Large intestine (tissue), 12 donors: ENCODE measurements at places on chromosomes 7 and 10.
A peak's percentile ranks its signal among the peaks of the same experiment; 100 is the strongest.

GRCh38 chr10:452512-453426 is 236.7 kb downstream of the DIP2C start:
- no peaks in the 10 kb centered on the region for H3K4me1 ChIP-seq
- H3K27ac ChIP-seq: no peak overlapping the region
- no peak for DNase-seq
- peaks cover 2% of the 10 kb centered on the region for H3K36me3 ChIP-seq
- no peaks in the 10 kb centered on the region for H3K27me3 ChIP-seq

GRCh38 chr7:39527296-39527695 is 38.9 kb upstream of the YAE1 start:
- no peak overlapping the region for H3K27ac ChIP-seq
- H3K4me1 ChIP-seq: peaks cover 34% of the 10 kb centered on the region
- no peaks in the 10 kb centered on the region for H3K36me3 ChIP-seq
- no peak overlapping the region for H3K4me3 ChIP-seq

GRCh38 chr7:135877805-135878204 is 99.4 kb downstream of the MTPN start:
- no peak for DNase-seq
- no peaks in the 10 kb centered on the region for H3K36me3 ChIP-seq
- H3K4me1 ChIP-seq: no peaks in the 10 kb centered on the region
- H3K27ac ChIP-seq: no peak overlapping the region
- no peaks in the 10 kb centered on the region for H3K27me3 ChIP-seq
- H3K4me3 ChIP-seq: no peak overlapping the region

- no peak overlapping the region for H3K4me3 ChIP-seq
- H3K4me1 ChIP-seq: no peaks in the 10 kb centered on the region
- no peaks in the 10 kb centered on the region for H3K27me3 ChIP-seq
- DNase-seq: no peak
These were observed 20.4 kb downstream of the ZNF365 start for GRCh38 chr10:62394556-62395018.

DNA sequence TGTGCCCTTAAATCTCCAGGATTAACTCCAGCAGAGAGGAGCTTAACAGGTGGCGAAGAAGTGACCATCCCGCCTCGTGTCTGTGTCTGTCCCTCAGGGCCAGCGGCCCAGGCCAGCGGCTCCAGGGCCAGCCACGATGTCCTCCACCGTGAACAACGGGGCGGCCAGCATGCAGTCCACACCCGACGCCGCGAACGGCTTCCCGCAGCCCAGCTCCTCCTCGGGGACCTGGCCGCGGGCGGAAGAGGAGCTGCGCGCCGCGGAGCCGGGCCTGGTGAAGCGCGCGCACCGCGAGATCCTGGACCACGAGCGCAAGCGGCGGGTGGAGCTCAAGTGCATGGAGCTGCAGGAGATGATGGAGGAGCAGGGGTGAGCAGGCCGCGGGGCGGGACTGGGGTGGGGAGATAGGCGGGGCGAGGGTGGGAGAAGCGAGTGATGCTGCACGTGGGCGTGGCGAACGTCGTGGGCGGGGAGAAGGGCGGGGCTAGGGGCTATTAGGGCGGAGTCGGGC is 33.3 kb downstream of the SRRM3 start:
- no peak overlapping the region for H3K27ac ChIP-seq
- peak; percentile 53 for DNase-seq
- H3K4me1 ChIP-seq: no peaks in the 10 kb centered on the region
- no peak overlapping the region for H3K4me3 ChIP-seq
- peaks cover 31% of the 10 kb centered on the region for H3K27me3 ChIP-seq
- H3K36me3 ChIP-seq: no peaks in the 10 kb centered on the region

DNA sequence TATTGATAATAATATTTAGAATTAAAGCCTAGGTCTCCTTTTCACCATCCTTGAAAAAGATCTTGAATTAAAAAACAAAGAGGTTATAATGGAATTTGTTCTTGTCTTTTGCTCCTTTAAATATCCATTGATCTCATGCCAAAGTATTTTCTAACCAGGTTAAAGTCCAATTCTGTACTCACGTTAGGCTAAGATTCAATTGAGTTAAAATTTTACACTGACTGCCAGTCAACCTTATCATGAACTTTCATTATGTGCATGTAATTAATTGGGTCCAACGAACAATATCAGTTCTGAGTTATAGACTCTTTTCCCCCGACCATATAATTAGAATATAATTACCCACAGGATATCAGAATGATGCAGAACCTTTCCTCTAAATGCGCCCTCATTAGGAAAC is 266.6 kb downstream of the DGKB start:
- no peaks in the 10 kb centered on the region for H3K27me3 ChIP-seq
- H3K36me3 ChIP-seq: no peaks in the 10 kb centered on the region
- no peaks in the 10 kb centered on the region for H3K4me1 ChIP-seq
- no peak for DNase-seq
- no peak overlapping the region for H3K27ac ChIP-seq

- no peak overlapping the region for H3K4me3 ChIP-seq
- no peaks in the 10 kb centered on the region for H3K27me3 ChIP-seq
- H3K36me3 ChIP-seq: no peaks in the 10 kb centered on the region
- H3K4me1 ChIP-seq: no peaks in the 10 kb centered on the region
- DNase-seq: no peak
These were observed 194.8 kb upstream of the PTN start for GRCh38 chr7:137538361-137538762.

DNA sequence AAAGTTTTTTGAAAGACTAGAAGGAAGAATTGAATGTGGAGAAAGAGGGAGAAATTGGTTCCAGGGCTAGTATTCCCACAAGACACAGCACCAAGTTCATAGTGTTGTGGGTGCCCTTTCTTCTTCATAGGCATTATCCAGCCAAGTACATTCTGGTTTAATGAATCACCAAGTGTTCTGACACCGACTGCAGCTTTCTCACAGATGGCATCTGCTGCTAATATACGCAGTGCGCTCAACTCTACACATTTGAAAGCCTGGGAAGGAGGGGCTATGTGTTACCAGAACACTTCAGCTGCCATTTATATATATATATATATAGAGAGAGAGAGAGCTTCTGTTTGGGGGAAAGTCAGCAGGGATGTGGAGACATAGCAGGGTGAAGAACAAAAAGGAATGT is 1168.4 kb downstream of the GATA3 start:
- H3K4me1 ChIP-seq: no peaks in the 10 kb centered on the region
- no peak overlapping the region for H3K27ac ChIP-seq
- no peak for DNase-seq
- no peaks in the 10 kb centered on the region for H3K27me3 ChIP-seq
- H3K36me3 ChIP-seq: no peaks in the 10 kb centered on the region

- H3K27me3 ChIP-seq: peaks cover 54% of the 10 kb centered on the region
- no peaks in the 10 kb centered on the region for H3K4me1 ChIP-seq
- no peak overlapping the region for H3K27ac ChIP-seq
- no peak for DNase-seq
- no peak overlapping the region for H3K4me3 ChIP-seq
These were observed 120.3 kb downstream of the BUB3 start for GRCh38 chr10:123274306-123275135.

DNA sequence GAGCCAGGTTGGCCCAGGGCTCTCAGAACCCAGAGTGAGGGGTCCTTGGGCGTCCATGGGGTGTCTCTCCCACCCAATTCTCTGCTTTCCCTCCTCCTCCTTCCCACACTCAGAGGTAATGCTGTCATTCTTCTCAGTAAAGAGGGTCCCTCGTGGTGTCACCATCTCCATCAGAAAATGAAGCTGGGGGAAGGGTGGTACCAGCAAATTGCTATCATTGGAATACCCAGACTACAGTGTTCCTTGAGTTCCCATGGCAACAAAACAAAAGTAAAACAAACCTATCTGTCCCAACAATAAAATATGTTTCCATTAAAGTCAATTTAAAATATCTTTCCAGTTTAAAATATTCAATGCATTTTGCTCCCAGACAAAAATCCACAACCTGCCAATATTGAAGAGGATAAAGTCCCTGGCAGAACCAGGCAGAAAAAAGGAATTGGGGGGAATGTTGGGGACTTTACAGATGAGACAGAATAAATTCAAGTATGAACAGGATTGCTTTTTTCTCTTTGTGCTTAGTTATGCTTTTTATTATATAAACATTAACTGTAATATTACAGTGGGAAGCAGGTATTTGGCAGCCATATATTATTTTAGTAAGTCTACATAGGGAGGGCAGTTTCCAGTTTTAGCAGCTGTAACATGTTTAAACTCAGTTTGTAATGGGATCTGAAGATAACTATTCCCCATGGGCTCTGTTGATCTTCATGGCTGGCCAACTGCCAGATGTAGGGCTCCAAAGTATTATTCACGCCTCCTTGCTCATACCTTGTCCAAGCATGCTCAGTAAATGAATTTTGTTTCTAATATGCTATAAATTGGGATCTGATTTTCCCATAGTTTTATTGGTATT is 182.1 kb downstream of the ARID5B start:
- H3K4me1 ChIP-seq: peaks cover 38% of the 10 kb centered on the region
- H3K27ac ChIP-seq: peak overlapping the region; percentile 84
- no peaks in the 10 kb centered on the region for H3K27me3 ChIP-seq
- H3K36me3 ChIP-seq: peaks cover 33% of the 10 kb centered on the region
- peak; percentile 74 for DNase-seq
